ENCODE measurements at places on chromosomes 13 and 19. TPM values are rescaled to one million over a fixed set of nuclear protein-coding genes. Genes with fewer than 3 reads are reported as not detected.
A peak's percentile ranks its signal among the peaks of the same experiment; 100 is the strongest.

- DNase-seq = no peak
Observed at GRCh38 chr19:58498316-58499020, 13.3 kb downstream of the SLC27A5 start.

DNA sequence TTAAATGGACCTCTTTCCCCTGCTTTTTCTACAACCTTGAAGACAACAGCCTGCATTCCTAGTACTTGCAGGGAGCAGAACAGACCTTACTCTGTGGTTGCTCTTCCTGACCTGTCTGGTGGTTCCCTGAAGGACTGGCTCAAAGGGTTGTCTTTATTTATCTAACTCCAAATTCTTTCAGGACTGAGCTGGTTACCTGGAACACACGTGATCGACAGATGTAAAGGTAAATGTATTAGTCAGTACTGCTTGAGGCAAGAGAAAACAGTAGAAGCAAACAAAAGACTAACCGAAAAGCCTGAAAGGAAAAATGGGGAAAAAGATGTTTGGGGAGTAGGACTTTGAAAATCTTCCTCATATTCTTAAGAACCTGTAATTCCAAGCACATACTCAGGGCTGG lies 17.9 kb downstream of the ZNF558 start:
- no peak for DNase-seq

DNA sequence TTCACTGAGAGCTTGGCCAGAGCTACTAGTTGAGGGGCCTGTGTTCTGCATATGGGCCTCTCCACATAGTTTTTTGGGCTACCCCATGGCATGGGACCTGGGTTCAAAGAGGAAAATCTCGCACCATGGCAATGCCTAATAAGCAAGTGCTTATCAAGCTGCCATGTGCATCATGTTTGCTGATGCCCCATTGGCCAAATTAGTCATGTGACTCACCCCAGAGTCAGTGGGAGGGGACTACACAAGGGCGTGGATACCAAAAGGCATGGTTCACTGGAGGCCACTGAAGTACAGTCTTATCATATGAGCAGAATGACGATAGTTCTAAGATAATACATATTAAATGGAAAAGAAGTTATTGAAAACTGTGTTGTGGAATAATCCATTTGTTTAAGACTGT lies 214.8 kb downstream of the LMO7 start:
- DNase-seq = no peak

DNA sequence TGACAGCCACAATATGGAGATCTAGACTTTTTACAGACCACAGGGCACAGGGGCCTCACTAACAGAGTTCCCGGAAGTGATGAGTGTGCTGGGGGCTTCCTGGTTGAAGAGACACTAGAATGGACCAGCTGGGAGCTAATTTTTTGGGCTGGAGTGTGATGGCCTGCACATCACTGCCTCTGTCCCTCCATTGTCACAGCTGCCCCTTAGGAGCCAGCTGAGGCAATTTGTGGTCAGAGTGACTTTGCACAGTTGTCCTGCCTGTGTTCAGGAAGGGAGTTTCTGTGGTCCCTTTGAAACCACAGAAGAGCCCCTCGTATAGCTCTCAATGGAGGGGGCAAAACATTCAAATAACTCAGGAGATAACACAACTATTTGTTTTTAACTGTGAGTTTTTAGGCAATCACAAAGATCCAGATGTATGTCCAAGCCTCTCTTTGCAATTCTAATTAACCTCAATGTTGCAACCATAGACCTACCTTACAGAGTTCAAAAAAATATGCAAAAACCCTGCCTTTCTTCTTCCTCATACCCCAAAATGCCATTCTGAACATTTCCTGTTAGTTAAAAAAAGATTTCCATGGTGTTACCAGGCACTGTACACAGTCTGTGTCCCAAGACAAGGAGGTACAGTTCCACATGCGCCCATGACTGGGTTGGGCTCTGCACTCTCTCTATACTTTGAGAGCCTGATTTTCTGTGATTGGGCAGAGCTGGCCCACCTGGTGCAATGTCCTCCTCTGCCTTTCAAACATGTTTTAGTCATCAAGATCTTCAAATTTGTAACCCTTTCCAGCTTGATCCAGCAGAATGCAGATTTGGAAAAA lies 2.4 kb downstream of the ALOX5AP start:
- no peak for DNase-seq

DNA sequence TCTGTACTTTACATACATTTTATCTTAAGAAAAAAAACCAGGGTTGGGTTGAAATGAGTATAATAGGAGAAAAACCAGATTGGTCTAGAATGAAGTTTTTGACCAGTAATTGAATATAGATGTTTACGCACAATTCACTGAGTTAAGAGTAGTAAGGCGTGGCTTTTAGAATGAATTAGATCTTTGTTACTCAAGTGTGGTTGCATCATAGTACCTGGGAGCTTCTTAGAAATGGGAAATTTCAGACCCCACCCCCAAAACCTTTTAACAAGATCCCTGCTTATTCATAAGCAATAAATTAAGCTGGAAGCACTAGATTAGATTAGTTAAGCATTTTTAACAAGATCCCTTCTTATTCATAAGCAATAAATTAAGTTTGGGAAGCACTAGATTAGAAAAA lies 28.7 kb upstream of the LMO7 start:
- DNase-seq = no peak

GRCh38 chr13:46639033-46639981 lies 86.3 kb downstream of the LRCH1 start:
- no peak for DNase-seq

GRCh38 chr13:49446473-49446872 lies 2.4 kb downstream of the SETDB2 start:
- DNase-seq = no peak

DNA sequence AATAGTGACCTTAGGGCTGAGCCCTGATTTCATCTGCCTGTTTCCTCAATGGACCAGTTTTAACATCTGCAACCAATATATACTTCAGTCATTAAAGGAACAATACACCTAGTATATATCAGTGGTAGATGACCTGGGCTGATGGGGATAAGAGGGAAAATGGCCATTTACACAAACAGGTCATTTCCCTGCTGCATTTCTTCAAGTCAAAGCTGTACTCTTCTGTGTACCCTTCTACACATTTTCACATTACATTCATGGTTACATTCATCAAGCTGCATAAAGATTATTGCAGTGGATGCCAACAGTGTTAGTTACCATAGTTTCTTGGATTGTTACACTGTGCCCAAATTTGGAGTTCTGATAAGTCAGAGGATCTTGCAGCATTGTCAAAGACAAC lies 81.2 kb upstream of the RAP2A start:
- no peak for DNase-seq

- DNase-seq = no peak
Observed at GRCh38 chr19:10104665-10105508, 1.3 kb upstream of the PPAN start.

- no peak for DNase-seq
Observed at GRCh38 chr13:79392882-79393563, 13.0 kb downstream of the RBM26 start.

DNA sequence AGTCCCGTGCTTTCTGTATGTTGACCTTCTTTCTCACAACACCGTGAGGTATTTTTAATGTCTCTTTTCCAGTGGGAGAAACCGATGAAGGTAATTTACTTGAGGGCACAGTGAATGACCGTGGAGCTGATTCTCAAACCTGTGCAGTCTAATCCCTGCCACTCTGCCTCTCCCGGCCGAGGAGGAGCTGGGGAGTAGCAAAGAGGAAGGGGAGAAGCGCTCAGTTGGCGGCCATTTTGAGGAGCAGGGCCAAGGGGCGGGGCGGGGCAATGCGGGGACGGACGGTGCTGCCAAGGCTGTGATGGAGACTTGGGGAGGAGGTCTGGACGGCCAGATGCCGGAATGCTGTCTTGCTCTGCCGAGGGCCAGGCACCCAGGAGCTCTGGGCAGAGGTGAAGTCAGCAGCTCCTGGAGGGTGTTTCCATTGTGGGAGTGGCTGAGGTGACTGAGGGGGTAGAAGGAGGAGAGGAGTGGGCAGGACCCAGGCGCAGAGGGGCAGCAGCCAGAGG lies 12.4 kb upstream of the RANBP3 start:
- DNase-seq = no peak

GRCh38 chr13:36717966-36718545 lies 44.2 kb downstream of the SERTM1 start:
- DNase-seq = no peak

GRCh38 chr13:60590800-60591747 lies 194.1 kb downstream of the TDRD3 start:
- no peak for DNase-seq

DNA sequence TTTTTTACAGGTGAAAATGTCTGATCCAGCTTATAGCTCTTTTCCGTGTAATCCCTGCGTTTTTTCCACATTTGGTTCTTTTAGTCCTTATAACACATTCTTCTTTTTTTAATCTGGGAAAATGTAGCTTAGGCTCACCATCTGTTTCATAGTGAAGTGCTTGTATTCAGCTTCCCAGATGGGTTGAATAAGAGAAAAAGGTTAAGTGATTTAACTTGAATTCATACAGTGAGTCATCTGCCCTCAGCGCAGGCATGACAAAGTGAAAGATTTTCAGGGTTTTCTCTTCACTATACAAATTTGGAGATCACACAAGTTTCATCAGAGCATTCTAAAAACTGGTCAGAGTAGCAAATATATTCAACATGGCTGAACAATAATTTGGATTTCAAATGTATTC lies 224.8 kb downstream of the SPRY2 start:
- DNase-seq = no peak

DNA sequence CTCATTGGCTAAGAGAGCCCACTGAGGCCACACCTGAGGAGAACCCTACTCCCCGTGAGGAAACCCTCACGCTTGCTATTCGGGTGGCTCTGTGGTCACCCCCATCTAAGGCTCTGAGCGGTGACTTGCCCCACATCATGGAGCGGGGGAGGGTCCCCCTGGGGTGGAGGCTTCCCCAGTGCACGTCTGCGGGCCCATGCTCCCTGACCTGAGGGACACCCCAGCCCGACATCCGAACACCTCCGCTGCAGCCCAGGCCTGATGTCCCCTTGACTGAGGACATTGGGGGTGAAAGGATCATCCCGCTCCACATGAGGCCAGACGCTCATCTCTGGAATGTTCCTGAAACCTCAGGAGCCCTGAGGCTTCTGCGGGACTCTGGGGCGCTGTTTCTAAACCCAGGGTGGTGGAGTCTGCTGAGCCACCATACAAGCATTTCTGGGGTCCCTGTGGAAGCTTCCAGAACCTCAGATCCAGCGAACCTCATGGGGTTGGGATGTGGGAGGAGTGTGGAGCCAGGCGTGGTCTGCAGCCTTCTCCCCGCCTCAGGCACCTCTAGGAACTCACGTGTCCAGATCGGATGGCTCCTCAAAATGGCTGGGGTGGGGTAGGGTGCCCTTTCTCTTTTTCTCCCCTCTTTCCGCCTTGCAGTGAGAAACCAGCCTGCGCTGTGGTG lies 19.9 kb downstream of the TMED1 start:
- DNase-seq = no peak

- no peak for DNase-seq
Observed at GRCh38 chr13:82766732-82767321, 1115.4 kb downstream of the SLITRK1 start.

DNA sequence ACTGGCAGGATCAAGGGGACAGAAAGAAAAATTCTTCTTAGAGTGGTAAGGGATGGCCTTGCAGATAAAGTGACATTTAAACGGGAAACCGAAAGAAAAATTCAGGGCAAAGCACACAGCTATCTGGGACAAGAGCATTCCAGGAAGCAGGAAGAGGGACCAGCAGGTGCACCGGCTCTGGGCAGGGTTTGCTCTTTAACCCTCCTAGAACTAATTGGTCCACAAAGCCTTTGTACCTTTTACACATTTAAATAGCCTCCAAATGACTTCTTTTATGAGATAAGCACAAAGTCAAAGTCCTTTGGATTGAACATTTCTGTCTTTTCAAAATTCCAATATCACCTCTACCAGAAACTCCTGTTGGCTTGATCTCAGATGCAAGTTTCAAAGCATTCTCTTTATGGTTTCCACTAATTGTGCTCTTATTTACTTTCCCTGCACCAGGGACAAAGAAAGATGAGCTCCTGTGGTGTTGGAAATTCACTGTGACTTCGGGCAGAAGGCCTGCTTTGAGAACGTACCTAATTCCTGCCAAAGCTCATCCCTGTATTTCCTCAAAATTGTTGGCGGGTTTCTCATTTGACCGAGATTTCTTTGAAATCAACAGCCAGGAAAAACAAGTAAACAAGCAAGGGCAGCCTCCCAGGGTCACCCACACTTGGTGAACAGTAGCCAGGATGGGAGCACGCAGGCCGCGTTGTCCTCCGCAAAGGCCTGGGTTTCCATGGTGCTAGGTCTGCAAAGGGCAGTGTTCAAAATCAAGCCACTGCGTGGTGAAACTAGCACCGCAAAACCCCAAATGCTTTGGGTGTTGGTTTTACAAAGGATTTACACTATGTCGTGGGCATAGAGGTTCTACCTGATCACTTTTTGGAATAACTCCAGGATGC lies 98.6 kb downstream of the IRS2 start:
- no peak for DNase-seq

DNA sequence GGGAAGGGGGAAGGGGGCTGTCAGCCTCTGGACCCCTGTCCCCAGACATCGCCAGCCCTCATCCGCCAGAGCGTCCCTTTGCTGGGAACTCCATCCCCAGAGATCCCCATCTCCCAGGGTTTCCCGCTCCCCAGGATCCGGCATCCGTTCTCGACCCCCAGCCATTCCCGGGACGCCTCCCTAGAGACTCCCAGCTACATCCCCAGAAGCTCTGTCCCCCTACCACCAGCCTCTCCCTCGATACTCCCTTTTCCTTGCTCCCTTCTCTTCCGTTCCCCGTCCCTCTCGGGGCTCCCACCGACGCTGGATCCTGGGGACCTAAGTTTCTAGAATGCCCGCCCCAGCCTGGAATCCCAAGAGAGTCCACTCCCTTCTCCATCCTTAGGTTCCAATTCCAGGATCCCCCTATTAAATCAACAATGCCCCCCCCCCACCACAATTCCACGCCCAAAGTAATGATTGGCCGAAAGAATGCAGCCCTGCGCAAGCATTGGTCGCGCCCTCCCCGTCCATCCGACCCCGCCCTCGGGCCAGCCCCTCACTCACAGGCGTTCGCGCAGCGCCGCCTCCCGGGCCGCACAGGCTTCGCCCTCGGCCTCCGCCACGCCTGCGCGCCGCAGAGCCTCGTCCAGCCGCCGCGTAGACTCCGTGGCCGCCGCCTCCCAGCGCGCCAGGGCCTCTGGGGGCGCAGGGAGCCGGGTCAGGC lies 3.2 kb downstream of the CCDC194 start:
- peak; percentile 95 for DNase-seq

GRCh38 chr13:37187105-37187504 lies 81.6 kb upstream of the CSNK1A1L start:
- DNase-seq = no peak

- DNase-seq = no peak
Observed at GRCh38 chr13:106589716-106590115, 21.8 kb upstream of the ARGLU1 start.

- no peak for DNase-seq
Observed at GRCh38 chr13:95184317-95184716, 116.9 kb downstream of the ABCC4 start.

The PROZ gene
- total RNA-seq = not detected

The IQCN gene
- 2.5 TPM for total RNA-seq

The ATP8B3 gene
- 0.19 TPM for total RNA-seq

The TMEM147 gene
- 47.3 TPM for total RNA-seq

The CLEC17A gene
- not detected for total RNA-seq

The SERPINE3 gene
- not detected for total RNA-seq

The AMH gene
- total RNA-seq = 1.6 TPM

The KIR2DL3 gene
- not detected for total RNA-seq

The TJP3 gene
- 0.06 TPM for total RNA-seq

The OR10H1 gene
- total RNA-seq = not detected

The ZNF737 gene
- total RNA-seq = 10.8 TPM

The ZNF468 gene
- total RNA-seq = 7.5 TPM

Data from esophagus muscularis mucosa (tissue), 4 donors.